Activated CD4-positive, alpha-beta T cell treated with anti-CD3 and anti-CD28 coated beads for 24 hours (primary cell): ENCODE measurements at places on chromosomes 11 and 22.

GRCh38 chr11:75496305-75496752 is 29.4 kb downstream of the GDPD5 start:
- DNase-seq = no peak

DNA sequence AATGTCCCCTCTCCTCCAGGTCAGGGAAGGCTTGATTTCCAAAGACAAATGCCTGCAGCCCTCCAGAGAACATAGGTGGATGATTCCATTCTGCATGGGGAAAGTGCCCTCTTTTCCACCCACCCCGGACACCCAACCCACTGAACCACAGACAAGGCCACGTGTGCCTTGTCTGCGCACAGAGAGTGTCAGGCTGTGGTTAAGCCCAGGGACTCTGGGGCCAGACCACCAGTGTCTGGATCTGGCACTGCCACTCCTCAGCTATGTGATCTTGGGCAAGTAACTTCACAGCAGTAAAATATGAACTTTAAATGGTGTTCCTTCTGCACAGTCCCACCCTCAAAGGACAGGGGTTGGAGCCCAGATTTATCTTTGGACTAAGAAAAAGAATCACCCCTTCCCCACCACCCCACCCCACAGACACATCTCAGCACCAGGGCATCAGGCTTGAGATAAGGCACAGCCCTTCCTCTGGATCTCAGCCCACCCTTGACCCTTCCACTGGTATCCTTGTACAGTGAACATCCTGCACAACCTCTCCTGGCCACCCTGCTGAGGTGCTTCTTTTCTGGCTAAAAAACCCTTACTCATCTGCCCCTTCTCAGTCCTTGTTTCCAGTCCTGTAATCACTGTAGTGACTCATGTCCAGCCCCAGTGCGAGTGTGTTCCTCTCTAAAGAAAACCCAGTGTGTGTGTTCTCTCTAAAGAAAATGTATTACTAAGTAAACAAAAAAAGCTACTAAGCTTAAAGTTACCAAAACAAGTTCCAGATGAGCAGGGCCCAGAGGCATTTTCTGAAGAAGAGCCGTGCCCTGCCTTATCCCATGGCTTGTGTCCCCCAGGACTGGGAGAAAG is 1.9 kb upstream of the PTGDR2 start:
- DNase-seq = no peak

DNA sequence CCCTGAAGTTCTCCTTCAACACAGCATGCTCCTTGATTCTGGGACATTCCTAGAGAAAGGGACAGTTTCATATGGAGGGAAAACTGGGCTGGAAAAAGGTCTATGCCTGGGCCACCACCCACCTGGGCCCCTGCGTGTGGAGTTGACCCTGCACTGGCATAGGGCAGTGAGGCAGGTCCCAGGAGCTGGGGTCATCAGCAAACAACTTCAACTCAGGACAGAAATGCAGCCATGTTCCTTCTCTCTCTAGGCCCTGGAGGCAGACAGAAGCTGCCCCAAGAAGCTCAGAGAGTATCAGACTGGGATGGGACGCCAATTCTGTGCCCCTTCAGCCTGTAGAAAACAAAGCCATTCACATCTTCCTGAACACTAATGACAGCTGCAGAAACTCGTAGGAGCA is 34.9 kb downstream of the RTL6 start:
- no peak for DNase-seq

GRCh38 chr11:122170815-122171475 is 54.9 kb upstream of the BLID start:
- no peak for DNase-seq

- no peak for DNase-seq
These were observed 50.2 kb downstream of the MCAM start for GRCh38 chr11:119266517-119267255.
